WTC11 (cell line): ENCODE measurements at places on chromosomes 5 and 9.

- DNase-seq, result no peak
Measured at GRCh38 chr9:20944507-20944906, 86.9 kb downstream of the HACD4 start.

DNA sequence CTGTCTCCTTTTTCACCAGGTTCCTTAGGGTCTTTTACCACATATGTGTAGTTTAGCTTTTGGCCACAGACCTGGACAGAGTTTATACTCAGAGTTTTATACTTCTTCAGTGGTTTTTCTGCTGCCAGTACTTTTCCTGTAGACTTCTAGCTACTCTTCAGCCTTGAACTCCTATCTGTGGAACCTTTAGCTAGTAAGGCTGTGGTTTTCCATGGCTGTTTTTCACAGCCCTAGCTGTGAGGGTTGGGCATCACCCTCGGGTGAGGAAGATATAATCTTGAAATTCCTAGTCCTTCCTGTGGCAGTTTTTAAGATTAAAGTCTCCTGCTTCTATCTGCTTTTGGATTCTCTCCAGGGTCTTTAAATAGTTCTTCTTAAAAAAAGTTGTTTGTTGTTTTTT, 109.1 kb downstream of the FGF1 start:
- DNase-seq, result no peak

- DNase-seq, result no peak
Measured at GRCh38 chr9:135960411-135961276, 529 bp downstream of the UBAC1 start.

DNA sequence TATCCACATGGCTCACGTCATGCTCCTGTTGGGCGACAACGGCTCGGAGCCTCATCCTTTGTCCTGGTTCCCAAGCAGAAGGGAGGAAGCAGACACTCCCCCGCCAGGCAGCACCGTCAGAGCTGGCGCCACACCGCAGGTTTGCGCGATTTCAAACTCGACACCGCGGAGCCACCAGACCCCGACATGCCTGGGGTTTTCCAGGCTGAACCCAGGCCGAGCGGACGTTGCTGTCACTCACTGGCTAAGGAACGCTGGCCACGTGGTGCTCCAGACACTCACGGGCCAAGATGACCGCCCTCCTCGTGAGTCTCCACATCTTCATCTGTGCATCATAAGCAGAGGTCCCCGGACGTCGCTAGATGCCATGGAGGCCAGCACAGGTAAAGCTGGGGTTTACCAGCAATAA, 9.0 kb downstream of the TERT start:
- DNase-seq, result no peak

DNA sequence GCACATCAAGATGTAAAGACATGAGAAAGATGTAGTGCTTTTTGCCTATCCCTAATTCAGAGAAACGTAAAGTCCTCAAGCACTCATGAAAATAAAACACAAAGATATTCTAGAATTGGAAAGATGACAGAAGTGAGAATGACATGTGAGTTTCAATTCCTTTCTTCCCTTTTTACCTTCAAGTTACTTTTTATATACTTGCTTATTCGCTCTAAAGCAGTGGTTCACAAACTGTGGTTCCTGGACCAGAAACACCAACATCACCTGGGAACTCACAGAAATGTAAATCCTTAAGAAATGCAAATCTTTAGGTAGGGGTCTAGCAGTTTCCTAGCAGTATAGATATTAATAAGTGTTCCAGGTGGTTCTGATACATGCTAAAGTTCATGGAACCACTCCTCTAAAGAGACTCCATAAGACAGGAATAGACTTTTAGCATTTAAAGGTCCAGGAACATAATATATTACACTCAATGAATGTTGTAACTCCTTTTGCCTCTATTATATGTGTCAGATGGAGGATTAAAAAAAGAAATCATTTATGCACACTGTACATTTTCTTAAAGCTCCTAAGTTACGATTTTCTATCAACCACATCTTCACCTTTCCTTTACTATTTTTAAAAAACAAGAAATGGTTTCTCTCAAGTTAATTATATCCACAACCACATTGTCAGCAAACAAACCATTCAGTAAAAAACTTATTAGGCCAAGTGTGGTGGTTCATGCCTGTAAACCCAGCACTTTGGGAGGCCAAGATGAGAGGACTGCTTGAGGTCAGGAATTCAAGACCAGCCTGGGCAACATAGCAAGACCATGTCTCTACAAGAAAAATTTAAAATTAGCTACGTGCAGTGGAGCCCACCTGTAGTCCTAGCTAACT, 39.9 kb downstream of the ERP44 start:
- DNase-seq, result no peak

DNA sequence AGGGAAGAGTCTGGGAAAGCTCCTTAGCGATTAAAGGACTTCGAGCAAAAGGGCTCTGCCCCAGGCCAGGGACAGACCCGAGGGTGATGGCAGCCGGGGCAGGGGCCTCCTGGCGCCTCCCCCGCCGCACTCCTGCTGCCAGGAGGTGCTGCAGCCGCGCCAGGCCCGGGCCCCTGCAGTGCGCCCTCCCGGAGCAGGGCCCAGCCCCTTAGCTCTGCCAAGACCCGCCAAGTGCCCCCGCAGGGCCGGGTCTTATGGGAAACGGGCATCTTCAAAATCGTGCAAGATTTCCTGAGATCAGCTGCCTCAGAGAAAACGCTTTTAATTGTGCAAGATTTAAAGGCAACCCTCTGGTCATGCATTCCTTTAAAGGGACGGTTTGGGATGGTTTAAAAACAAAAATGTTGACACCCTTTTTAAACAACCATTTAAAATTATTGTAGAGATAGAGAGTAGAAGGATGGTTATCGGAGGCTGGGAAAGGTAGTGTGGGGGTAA, 52.4 kb downstream of the CDC14B start:
- no peak for DNase-seq

DNA sequence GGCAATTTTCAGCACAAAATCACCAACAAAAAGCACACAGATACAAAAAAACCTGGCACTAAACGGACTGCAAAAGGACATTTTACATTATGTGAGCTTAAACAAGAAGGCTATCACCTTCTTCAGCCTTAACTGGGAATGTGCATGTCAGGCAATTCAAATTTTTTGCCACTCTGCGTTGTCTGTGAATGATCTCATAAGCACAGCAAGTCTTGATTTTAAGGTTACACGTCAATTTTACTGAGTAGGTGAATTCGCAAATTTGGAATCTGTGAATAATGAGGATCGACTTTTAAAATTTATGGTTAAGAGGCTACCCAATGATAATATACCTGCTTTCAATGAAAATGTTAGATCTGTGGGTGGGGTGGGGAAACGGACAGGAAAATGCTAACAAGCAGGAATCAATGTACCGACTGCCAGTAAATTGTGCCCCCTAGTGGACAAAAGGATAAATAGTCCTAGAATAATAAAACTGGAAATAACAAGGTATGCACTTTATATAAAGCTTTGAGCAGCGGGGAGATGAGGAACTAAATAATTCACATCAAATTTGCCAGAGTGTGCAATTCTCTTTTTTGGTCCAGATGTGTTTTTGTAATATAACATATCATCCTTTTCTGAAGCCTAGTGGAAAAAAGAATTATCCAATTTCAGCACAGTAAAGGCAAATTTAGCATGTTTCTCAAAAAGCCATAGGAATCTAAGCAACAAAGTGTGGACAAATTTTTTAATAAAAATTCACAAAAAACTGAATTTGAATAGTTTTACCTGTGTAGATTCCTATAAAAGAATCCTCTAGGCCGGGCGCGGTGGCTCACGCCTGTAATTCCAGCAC, 20.5 kb downstream of the EQTN start:
- DNase-seq, result no peak

DNA sequence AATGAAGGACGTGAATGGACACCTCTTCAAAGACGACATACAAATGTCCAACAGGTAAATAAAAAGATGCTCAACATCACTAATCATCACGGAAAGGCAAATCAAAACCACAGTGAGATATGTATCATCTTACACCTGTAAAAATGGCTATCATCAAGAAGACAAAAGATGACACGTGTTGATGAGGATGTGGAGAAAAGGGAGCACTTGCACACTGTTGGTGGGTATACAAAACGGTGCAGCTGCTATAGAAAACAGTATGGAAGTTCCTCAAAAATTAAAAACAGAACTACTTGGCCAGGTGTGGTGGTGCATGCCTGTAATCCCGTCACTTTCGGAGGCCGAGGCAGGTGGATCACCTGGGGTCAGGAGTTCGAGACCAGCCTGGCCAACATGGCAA, 47.9 kb downstream of the STK10 start:
- no peak for DNase-seq

GRCh38 chr9:38091310-38092199, 22.5 kb upstream of the SHB start:
- DNase-seq, result no peak
